Fibroblast of lung (primary cell): ENCODE measurements at places on chromosomes 6 and 20. TPM values are rescaled to one million over a fixed set of nuclear protein-coding genes. Genes with fewer than 3 reads are reported as not detected.

RING1 gene
- total RNA-seq = 30.6 and 33.1 TPM in 2 replicates

GABBR1 gene
- 10.5 and 13.4 TPM in 2 replicates for total RNA-seq

GNRH2 gene
- not detected in 2 replicates for total RNA-seq

TRIM15 gene
- total RNA-seq = not detected in 2 replicates

FNDC11 gene
- 1.0 and 1.7 TPM in 2 replicates for total RNA-seq

BIRC7 gene
- not detected in 2 replicates for total RNA-seq

VGLL2 gene
- not detected in 2 replicates for total RNA-seq

DNA sequence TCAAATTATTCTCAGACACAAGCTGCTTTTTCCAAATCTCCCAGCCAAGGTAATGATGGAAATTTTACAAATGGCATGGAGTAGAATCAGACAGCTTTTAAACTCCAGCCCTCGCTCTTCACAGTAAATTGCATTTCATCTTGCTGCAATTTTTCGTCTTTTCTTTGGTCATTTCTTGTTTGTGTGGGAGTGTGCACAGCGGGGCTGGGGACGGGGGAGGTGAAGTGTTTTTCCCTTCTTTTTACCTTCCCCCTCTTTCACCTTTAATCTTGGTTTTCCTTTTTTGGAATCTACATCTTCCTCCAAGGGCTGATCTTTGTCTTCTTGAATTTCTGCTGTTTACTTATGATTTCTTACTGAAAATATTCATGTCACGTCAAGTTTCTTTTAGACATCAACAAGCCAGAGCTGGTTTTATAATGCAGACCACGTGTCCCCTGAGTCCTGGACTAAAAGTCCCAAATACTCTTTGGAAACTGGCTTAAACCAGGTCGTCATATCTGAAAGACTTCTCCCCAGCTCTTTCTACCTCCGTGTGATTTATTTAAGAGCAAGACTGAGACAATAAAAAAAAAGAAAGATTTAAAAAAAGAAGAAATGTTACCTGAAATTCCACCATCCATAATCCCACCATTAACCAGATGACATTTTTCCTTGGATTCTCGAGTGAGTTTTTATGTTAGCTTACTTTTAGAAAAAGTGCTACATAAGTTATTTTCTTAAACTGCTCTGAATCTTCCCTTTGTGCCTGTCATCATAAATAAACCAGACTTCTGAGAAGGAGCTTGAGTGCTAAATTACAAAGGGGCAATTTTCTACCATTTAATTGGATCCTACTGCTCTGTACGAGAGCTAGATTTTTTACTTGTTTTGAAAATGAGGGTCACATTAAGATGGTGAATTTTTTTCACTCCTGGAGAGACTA, 52.0 kb downstream of the MAP3K5 start:
- DNase-seq = no peak
- H3K27me3 ChIP-seq = no peaks in the 10 kb centered on the region
- H3K36me3 ChIP-seq = no peaks in the 10 kb centered on the region
- peaks cover 7% of the 10 kb centered on the region for H3K4me1 ChIP-seq
- H3K4me3 ChIP-seq = no peak overlapping the region
- peak overlapping the region; percentile 6 for H3K27ac ChIP-seq

- peak overlapping the region; percentile 64 for H3K27ac ChIP-seq
- no peaks in the 10 kb centered on the region for H3K27me3 ChIP-seq
- H3K36me3 ChIP-seq = peaks cover 10% of the 10 kb centered on the region
- peaks cover 27% of the 10 kb centered on the region for H3K4me1 ChIP-seq
- H3K4me3 ChIP-seq = no peak overlapping the region
These were observed 22.4 kb downstream of the MANBAL start for GRCh38 chr20:37311710-37312355.

GRCh38 chr6:20846602-20847028, 312.4 kb downstream of the CDKAL1 start:
- peak; percentile 24 for DNase-seq
- H3K4me3 ChIP-seq = no peak overlapping the region
- H3K4me1 ChIP-seq = no peaks in the 10 kb centered on the region
- H3K27ac ChIP-seq = no peak overlapping the region

DNA sequence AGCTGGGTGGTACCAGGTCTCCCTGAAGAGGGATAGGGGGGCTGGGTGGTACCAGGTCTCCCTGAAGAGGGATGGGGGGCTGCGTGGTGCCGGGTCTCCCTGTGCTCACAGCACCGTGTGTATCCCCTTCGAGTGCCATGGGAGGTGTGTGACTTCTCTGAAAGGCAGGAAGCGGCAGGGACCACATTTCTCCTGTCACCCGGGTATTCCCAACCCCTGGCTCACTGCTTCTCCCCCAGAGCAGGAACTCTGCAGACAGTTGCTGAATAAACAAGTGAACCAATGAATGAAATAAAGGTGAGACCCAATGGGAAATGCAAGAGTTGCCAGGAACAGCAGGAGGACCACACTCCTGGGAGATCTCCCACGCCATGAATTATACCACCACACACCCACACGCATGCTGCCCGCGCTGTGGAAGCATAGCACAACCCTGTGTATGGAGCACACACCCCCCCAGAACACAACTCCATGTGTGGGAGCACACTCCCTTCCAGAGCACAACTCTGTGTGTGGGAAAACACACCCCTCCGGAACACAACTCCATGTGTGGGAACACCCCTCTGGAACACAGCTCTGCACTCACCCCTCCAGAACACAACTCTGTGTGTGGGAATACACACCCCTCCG, 50.7 kb downstream of the RNASET2 start:
- H3K27me3 ChIP-seq = no peaks in the 10 kb centered on the region
- H3K36me3 ChIP-seq = no peaks in the 10 kb centered on the region
- H3K27ac ChIP-seq = no peak overlapping the region
- H3K4me3 ChIP-seq = no peak overlapping the region
- no peak for DNase-seq

DNA sequence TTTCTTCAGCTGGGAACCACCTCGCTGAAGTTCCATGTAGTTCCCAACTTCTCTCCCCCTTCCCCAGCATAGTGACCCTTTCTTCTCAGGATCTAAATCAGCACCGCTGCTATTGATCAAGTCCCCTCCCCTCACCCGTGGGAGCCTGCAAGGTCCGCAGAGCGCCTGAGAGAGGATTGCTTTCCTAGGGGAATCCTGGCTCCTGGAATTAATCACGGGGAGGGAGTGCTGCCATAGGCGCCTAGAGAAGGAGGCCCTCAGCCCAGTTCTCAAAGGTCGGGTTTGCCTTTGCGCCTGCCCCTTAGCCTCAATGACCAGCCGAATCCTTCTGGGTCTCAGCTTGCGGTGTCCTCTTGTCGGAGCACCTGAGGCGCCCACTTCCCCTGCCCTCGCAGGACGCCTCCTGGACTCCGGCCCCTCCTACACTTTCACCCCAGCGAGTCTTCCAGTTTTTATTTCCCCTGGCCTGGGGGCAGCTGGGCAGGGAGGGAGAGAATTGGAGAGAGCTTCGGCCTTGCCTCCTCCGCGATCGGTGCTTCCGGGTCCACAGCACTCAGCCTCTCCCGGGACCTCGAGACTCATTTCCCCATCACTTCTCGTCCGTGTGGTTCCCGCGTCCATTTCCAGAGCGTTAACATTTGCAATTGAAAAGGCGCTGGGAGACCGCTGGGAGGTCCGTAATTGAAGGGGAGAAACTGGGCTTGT, 3.1 kb upstream of the NKX2-2 start:
- H3K4me1 ChIP-seq = no peaks in the 10 kb centered on the region
- DNase-seq = no peak
- peaks cover 88% of the 10 kb centered on the region for H3K27me3 ChIP-seq

GRCh38 chr6:169709293-169709692, 7.4 kb downstream of the C6orf120 start:
- peaks cover 2% of the 10 kb centered on the region for H3K4me1 ChIP-seq
- no peak overlapping the region for H3K27ac ChIP-seq
- no peaks in the 10 kb centered on the region for H3K36me3 ChIP-seq
- no peak for DNase-seq
- no peak overlapping the region for H3K4me3 ChIP-seq
- no peaks in the 10 kb centered on the region for H3K27me3 ChIP-seq

DNA sequence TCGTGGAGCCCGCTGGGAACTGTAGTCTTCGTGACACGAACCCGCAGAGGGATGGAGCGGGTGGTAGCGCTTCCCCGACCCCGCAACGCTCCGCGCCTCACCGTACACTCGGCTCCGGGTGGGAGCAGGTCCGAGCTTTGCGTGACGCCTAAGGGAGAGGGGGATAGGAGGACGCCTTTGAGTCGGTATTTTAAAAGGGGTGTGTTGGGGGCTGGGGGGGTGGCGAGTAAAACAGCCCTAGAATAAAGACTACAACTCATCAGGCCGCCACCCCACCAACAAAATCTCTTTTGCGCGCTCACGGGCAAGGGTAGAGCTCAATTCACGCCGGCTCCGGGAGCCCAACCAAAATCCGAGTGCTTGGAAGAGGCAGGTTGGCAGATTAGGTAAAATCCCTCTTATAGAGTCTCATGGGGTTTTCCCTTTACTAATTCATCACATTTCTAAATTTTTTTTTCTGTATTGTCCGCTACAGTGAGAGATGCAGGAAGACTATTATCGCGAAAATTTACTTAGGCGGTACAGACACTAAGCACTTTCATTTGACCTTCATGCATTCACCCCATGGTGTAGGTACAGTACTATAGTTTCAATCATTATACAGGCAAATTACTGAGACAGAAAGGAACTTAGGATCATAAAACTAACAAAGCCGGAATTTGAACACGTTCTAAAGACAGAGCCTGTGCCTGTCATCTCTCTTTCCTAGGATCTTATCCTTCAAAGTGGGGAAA, 706 bp upstream of the SNX14 start:
- DNase-seq = no peak
- H3K4me3 ChIP-seq = peak overlapping the region; percentile 78
- H3K27ac ChIP-seq = peak overlapping the region; percentile 97
- no peaks in the 10 kb centered on the region for H3K36me3 ChIP-seq
- no peaks in the 10 kb centered on the region for H3K27me3 ChIP-seq

GRCh38 chr6:7673063-7673536, 52.8 kb upstream of the BMP6 start:
- no peaks in the 10 kb centered on the region for H3K36me3 ChIP-seq
- DNase-seq = peak; percentile 26
- no peaks in the 10 kb centered on the region for H3K27me3 ChIP-seq
- H3K4me1 ChIP-seq = peaks cover 2% of the 10 kb centered on the region

DNA sequence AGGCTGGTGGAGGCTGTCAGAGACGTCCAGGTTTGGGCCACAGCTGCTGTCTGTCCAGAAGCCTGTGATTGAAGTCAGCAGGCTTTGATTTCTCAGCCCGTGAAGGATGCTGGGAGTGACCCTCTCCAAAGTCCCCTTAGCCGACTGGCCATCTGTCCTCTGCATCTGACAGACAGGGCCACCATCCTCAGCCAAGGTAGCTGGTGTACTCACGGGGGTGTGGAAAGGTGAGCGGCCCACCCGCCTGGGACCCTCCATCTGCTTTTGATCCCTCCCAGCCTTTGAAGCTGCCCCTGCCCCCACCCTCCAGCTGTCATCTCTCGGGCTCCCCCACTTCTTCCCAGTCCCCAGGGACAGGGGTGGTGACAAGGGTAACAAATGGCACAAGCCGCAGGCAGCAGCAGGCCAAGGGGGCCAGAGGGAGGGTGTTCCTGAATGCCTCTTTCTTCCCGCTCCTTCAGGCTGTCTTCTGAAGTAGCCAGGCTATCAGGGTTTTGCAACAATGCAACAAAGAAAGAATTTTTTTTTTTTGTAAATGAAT, 84.4 kb downstream of the EYA2 start:
- H3K36me3 ChIP-seq = no peaks in the 10 kb centered on the region
- no peak overlapping the region for H3K4me3 ChIP-seq
- H3K4me1 ChIP-seq = no peaks in the 10 kb centered on the region
- no peak overlapping the region for H3K27ac ChIP-seq

DNA sequence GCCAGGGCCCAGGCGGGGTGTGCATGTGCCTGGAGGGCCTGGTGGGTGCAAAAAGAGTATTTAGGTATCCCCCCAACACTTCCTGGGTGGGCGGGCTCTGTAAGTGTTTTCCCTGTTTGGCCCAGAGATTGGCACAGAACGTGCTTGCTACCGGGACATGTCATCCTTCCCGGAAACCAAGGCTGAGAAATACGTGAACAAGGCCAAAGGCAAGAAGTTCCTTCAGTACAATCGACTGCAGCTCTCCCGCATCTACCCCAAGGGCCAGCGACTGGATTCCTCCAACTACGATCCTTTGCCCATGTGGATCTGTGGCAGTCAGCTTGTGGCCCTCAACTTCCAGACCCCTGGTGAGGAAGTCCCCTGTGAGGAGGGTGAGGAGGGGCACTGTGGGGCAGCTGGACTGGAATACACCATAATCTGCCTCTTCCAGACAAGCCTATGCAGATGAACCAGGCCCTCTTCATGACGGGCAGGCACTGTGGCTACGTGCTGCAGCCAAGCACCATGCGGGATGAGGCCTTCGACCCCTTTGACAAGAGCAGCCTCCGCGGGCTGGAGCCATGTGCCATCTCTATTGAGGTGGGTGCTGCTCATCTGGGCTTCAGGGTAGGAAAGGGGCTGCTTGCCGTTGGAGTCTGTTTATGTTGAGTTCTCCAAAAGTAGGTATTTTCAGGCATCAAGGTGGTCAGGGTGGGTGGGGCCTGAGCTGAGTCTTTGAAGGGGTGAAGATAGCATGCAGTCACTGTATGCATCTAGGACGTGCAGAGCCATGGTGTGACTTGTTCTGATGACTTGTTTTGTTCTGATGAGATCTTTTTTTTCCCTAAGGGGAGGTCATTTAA, 35.2 kb downstream of the PLCG1 start:
- no peaks in the 10 kb centered on the region for H3K27me3 ChIP-seq
- H3K4me3 ChIP-seq = no peak overlapping the region

GRCh38 chr20:31496761-31497295, 17.4 kb upstream of the HM13 start:
- H3K4me3 ChIP-seq = no peak overlapping the region
- peaks cover 11% of the 10 kb centered on the region for H3K4me1 ChIP-seq
- H3K27ac ChIP-seq = no peak overlapping the region
- peaks cover 3% of the 10 kb centered on the region for H3K27me3 ChIP-seq

DNA sequence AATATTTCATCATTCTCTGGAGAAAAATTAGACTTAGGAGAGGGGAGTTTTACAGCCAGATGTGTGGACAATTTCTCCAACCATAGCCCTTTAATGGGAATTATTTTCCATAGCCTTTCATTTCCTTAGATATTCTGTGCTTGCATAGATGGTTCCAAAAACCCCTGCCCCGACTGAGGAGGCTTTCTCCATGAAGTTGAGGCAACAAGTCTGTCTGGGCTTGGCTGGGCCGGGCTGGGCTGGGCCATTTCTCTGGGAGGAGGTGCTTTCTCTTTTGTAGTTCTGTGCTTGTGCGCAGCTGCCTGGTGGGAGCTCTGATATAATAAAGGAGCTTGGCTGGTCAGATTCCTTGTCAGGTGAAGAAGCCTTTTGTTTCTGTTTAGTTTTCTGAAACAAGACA, 71.4 kb downstream of the SOBP start:
- DNase-seq = no peak
- H3K4me3 ChIP-seq = no peak overlapping the region
- no peaks in the 10 kb centered on the region for H3K27me3 ChIP-seq

- no peak for DNase-seq
- H3K27me3 ChIP-seq = no peaks in the 10 kb centered on the region
- no peak overlapping the region for H3K4me3 ChIP-seq
- H3K4me1 ChIP-seq = no peaks in the 10 kb centered on the region
- H3K27ac ChIP-seq = no peak overlapping the region
These were observed 214.4 kb downstream of the RNF144B start for GRCh38 chr6:18601516-18602020.

GRCh38 chr6:110552901-110553641, 76.7 kb upstream of the SLC22A16 start:
- H3K27me3 ChIP-seq = no peaks in the 10 kb centered on the region
- DNase-seq = no peak
- H3K27ac ChIP-seq = no peak overlapping the region
- H3K4me1 ChIP-seq = no peaks in the 10 kb centered on the region
- no peak overlapping the region for H3K4me3 ChIP-seq

- H3K27me3 ChIP-seq = no peaks in the 10 kb centered on the region
- no peaks in the 10 kb centered on the region for H3K4me1 ChIP-seq
- no peaks in the 10 kb centered on the region for H3K36me3 ChIP-seq
- no peak overlapping the region for H3K4me3 ChIP-seq
- DNase-seq = no peak
These were observed 571.4 kb downstream of the EPHA7 start for GRCh38 chr6:92847988-92848387.
